Right lobe of liver (tissue), 6 donors: ENCODE measurements at places on chromosomes 3 and 15.

GRCh38 chr3:27666708-27667107 is 55.4 kb downstream of the EOMES start:
- DNase-seq, result peak; percentile 51

DNA sequence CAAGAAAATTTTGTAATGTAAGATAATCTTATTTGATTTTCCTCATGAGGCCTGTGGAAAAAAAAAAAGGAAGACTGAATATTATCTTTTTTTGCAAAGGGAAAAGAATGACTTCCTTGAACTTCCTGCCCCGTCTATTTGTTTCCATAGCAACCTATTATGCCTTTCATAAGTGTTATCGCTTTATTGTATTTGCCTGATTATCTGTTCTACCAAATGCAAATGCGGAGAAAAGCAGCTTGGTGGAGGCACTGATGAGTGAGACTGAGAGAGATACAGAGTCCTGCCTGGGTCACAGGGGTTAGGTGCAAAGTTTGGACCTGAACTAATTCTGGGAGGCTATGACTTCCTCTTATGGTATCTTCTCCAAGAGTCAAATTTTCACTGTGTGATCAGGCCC is 334.0 kb upstream of the KCNMB2 start:
- DNase-seq, result no peak

- DNase-seq, result no peak
These were observed 67.2 kb downstream of the EFHB start for GRCh38 chr3:19866751-19867347.

DNA sequence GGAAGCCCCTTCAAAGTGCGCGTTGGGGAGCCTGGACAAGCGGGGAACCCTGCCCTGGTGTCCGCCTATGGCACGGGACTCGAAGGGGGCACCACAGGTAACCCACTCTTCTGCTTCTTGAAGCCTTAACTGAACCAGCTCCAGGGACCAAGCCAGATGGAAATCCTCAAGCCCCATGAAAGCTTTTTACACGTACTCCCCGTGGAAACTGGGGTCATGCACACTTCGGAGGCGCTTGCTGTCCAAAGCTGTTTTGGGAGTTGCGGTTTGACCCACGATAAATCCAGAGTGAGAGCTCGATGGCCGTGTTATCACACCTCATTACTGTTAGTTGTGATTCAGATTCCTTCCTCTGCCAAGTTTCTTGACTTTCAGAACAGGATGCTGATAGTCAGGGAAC is 47.5 kb downstream of the DNASE1L3 start:
- DNase-seq, result no peak

DNA sequence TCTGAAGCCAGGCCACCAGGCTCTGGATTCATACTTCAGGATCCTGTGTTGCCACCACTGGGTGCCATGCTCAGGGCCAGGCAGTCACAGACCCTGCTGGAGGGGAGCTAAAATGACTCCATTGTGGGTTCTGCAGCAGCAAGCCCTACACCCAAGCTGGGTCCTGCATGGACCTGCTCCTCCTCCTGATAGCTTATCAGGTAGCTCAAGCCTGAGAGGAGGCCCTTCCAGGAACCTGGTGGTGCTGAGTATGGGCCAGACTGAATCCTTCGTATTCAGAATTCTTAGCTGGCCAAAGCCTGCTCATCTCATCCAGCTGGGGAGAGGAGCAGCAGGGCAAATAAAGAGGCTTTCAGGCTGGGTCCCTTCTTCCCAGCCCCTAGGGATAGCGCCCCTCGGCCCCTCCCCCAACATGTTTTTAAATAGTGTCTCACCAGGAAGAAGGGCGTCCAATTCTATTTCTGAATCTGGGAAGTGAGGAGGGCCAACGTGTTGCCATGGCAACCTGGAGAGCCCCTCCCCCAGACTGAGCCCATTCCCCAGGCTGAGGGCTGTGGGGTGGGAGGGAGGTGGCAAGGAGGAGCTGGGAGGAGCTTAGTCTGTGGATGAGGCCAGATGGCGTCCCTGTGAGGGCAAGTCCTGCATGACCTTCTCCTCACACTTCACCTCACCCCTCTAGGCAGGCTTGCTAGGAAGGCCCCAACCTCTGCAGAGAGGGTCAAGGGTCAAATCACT is 11.0 kb upstream of the CAMKV start:
- DNase-seq, result no peak

- DNase-seq, result no peak
These were observed 143.1 kb upstream of the ARRDC4 start for GRCh38 chr15:97817276-97817890.

- peak; percentile 55 for DNase-seq
These were observed 17.7 kb downstream of the EEFSEC start for GRCh38 chr3:128170866-128171516.

GRCh38 chr15:60916032-60916678 is 312.9 kb downstream of the RORA start:
- DNase-seq, result peak; percentile 53

GRCh38 chr15:63191895-63192618 is 2.7 kb downstream of the RAB8B start:
- DNase-seq, result no peak
